ENCODE measurements at places on chromosomes 5 and 9. TPM values are rescaled to one million over a fixed set of nuclear protein-coding genes. Genes with fewer than 3 reads are reported as not detected.

GRCh38 chr5:153209016-153209415, 281.5 kb upstream of the GRIA1 start:
- H3K36me3 ChIP-seq, result no peaks in the 10 kb centered on the region
- H3K4me3 ChIP-seq, result no peak overlapping the region
- H3K27ac ChIP-seq, result no peak overlapping the region
- H3K27me3 ChIP-seq, result no peaks in the 10 kb centered on the region
- H3K4me1 ChIP-seq, result no peaks in the 10 kb centered on the region

- H3K27me3 ChIP-seq, result no peaks in the 10 kb centered on the region
- H3K4me3 ChIP-seq, result peak within 1 kb of the TSS; percentile 95
- H3K36me3 ChIP-seq, result peaks cover 18% of the 10 kb centered on the region
- peak within 1 kb of the TSS; percentile 94 for H3K27ac ChIP-seq
- peak; percentile 93 for DNase-seq
Measured at GRCh38 chr5:62403411-62404250, at the start of gene DIMT1. Gene DIMT1 (minus strand): TSS chr5:62403905. CDS start chr5:62403772, 133 bp downstream.

Gene OTP
- not detected for total RNA-seq

DNA sequence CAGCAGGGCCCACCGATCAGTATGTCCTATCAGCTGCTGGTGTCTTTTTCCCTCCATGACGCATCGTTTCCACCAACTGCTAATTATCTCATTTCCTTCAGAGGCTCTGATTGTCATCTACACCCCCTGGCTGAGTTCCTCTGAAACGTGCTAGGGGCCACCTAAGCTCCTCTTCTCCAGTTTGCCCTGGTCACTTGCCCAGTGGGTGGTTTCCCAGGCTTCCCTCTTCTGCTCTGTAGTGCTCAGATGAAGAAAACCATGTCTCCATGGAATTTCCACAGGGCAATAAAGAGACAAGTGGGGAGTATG, 65.3 kb downstream of the TSTD2 start:
- no peak for DNase-seq
- H3K4me3 ChIP-seq, result no peak overlapping the region
- peaks cover 4% of the 10 kb centered on the region for H3K4me1 ChIP-seq
- H3K27me3 ChIP-seq, result no peaks in the 10 kb centered on the region
- no peak overlapping the region for H3K27ac ChIP-seq

DNA sequence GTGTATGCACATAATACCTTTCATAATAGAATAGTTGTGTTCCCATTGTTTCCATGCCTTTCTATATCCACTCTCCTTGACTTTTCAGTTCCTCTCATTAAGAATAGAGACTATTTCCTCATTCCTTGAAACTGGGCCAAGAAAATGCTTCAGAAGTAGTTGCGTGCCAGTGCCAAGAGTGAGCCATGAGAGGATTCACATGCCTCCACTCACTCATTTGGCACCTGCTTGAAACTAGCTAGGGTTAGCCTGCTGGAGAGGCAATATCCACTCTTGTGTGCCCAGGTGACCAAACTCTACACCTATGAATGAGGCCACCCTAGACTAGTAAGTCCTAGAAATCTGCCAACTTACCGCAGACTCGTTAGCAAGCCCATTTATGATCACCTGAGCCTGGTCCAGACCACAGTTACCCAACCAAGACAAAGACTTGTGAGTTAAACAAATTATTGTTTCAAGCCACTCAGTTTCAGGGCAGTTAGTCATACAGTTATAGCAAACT, 276.3 kb downstream of the EPB41L4A start:
- H3K27me3 ChIP-seq, result peaks cover 6% of the 10 kb centered on the region
- H3K4me1 ChIP-seq, result no peaks in the 10 kb centered on the region
- no peaks in the 10 kb centered on the region for H3K36me3 ChIP-seq
- no peak for DNase-seq

Gene CACNA1B
- total RNA-seq, result not detected

Gene CCNI2
- 55.6 TPM for total RNA-seq

DNA sequence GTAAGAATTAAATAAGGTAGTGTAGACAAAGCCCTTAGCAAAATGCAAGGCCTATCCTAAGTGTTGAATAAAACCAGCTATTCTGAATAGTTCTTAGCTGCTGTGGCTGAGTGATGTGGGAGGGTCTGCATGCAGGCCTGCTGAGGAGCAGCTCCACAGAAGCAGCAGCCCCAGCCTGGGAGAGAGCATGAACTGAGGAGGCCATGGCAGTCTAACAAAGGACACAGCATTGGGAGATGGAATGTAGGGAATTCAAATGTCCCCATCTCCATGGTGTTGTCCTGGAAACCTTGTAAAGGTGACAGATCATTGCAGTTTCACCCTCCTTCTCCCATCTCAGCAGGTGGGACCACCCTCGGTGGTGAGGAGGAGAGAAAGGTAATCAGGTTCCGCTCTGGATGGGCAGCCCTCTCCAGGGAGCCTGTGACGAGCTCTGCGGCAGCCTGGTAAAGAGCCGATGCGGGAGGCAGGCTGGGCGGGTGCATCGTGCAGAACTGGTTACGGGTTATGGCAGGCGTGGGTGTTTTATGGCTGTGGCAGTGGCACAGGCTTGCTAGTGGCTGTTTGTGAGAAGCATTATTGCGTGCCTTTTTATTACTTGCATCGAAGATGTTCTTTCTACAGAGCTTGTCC, 199.9 kb upstream of the GLRA1 start:
- H3K27me3 ChIP-seq, result peaks cover 2% of the 10 kb centered on the region
- H3K27ac ChIP-seq, result no peak overlapping the region

- H3K27me3 ChIP-seq, result peaks cover 10% of the 10 kb centered on the region
- H3K4me1 ChIP-seq, result no peaks in the 10 kb centered on the region
- H3K36me3 ChIP-seq, result no peaks in the 10 kb centered on the region
- DNase-seq, result no peak
- no peak overlapping the region for H3K4me3 ChIP-seq
Measured at GRCh38 chr5:42426016-42426415, 2.8 kb downstream of the GHR start.

- H3K27me3 ChIP-seq, result peaks cover 9% of the 10 kb centered on the region
- H3K4me1 ChIP-seq, result no peaks in the 10 kb centered on the region
- H3K36me3 ChIP-seq, result no peaks in the 10 kb centered on the region
- H3K4me3 ChIP-seq, result no peak overlapping the region
- no peak overlapping the region for H3K27ac ChIP-seq
Measured at GRCh38 chr5:38809388-38810359, 36.1 kb upstream of the OSMR start.

DNA sequence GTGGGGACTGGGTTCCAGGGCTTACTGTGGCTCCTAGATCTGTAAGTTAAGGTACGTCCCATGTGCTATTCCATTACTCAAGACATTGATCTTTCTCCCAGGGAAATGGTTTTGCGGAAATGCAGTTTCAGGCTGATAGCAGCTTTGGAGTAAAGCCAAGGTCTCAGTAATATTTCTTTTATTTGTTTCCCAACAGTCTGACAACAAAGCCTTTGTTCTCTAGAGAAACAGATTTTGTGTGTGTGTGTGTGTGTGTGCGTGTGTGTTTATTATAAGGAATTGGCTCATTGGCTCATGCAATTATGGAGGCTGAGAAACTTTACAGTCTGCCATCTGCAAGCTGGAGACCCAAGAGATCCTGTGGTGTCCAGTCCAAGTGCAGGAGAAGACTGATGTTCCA, 12.1 kb upstream of the POC5 start:
- H3K27me3 ChIP-seq, result peaks cover 7% of the 10 kb centered on the region
- no peaks in the 10 kb centered on the region for H3K36me3 ChIP-seq
- no peak for DNase-seq
- no peaks in the 10 kb centered on the region for H3K4me1 ChIP-seq

GRCh38 chr5:151497391-151498002, 50.1 kb downstream of the SLC36A1 start:
- no peaks in the 10 kb centered on the region for H3K36me3 ChIP-seq
- DNase-seq, result no peak
- peaks cover 6% of the 10 kb centered on the region for H3K4me1 ChIP-seq
- H3K27me3 ChIP-seq, result no peaks in the 10 kb centered on the region
- no peak overlapping the region for H3K4me3 ChIP-seq
- H3K27ac ChIP-seq, result no peak overlapping the region

DNA sequence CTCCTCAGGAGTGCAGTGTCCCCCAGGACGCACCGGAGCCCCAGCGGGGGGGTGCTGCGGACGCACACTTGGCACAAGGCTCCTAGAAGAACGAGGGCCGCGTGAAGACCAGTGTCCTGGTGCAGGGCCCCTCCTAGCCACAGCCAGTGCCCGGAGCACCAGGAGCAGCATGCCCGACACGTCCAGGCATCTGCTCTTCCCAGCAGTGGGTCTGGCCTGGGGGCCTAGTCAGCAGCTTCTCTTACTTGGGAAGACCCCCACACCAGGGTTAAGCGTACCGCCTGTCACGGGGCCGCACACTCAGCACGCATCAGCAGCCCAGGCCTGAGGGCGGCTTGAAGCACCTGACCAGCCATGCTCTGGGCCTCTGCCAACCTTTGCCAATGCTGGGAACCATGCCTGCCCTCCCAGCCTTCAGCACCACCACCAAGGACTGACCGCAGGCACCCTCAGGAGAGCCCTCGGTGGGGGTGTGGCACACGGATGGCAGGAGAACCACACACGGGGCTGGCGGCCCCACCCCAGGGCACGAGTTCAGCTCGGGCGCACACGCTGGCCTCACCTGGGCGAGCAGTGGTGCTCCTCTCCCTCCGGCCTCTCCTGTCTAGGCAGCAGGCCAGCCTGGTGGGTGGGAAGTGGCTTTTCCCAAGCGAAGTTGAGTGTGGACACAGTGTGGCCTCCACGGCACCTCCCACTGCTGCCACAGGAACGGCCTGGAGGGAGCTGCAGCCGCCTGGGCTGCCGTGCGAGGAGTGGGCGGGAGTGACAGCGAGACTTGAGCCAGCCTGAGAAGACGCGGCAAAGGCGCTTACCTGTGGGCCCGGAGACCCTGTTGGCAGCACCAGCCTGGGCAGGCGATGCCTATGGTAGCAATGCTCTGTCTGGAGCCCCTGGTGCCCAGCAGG, 12.0 kb upstream of the AJM1 start:
- H3K4me1 ChIP-seq, result no peaks in the 10 kb centered on the region
- H3K36me3 ChIP-seq, result peaks cover 5% of the 10 kb centered on the region
- no peaks in the 10 kb centered on the region for H3K27me3 ChIP-seq

Gene TOR1B
- total RNA-seq, result 25.6 TPM

- no peaks in the 10 kb centered on the region for H3K4me1 ChIP-seq
- H3K36me3 ChIP-seq, result no peaks in the 10 kb centered on the region
- peaks cover 3% of the 10 kb centered on the region for H3K27me3 ChIP-seq
- H3K4me3 ChIP-seq, result no peak overlapping the region
- H3K27ac ChIP-seq, result no peak overlapping the region
Measured at GRCh38 chr9:77149879-77150278, 27.5 kb upstream of the VPS13A start.

GRCh38 chr9:116907989-116908388, 220.9 kb downstream of the TRIM32 start:
- H3K4me3 ChIP-seq, result no peak overlapping the region
- no peaks in the 10 kb centered on the region for H3K4me1 ChIP-seq
- DNase-seq, result no peak
- H3K36me3 ChIP-seq, result no peaks in the 10 kb centered on the region
- no peaks in the 10 kb centered on the region for H3K27me3 ChIP-seq

DNA sequence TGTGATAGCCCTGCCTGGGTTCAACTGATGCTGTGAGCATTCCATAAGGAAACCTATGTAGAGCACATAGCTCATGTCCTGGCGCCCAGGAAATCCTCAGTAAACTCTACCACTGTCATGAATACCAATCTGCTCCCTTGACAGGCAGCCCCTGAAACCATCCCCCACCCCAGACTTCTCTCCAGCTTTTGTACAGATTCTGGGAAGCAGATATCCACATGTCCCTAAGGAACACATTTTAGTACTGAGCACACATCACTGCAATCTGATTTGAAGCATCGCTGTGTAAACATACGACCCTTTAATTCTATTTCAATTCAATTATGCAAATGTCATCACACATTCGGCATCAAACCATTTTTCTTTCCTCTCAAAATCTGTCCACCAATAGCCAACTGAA, 89.5 kb upstream of the FSTL4 start:
- no peak overlapping the region for H3K4me3 ChIP-seq
- no peaks in the 10 kb centered on the region for H3K4me1 ChIP-seq
- no peaks in the 10 kb centered on the region for H3K36me3 ChIP-seq
- no peak for DNase-seq
- no peak overlapping the region for H3K27ac ChIP-seq

Gene ARL14EPL
- not detected for total RNA-seq

GRCh38 chr9:39587844-39588499, 232.5 kb downstream of the SPATA31A1 start:
- no peak for DNase-seq
- no peak overlapping the region for H3K27ac ChIP-seq
- no peak overlapping the region for H3K4me3 ChIP-seq
- H3K36me3 ChIP-seq, result no peaks in the 10 kb centered on the region
- H3K4me1 ChIP-seq, result no peaks in the 10 kb centered on the region

DNA sequence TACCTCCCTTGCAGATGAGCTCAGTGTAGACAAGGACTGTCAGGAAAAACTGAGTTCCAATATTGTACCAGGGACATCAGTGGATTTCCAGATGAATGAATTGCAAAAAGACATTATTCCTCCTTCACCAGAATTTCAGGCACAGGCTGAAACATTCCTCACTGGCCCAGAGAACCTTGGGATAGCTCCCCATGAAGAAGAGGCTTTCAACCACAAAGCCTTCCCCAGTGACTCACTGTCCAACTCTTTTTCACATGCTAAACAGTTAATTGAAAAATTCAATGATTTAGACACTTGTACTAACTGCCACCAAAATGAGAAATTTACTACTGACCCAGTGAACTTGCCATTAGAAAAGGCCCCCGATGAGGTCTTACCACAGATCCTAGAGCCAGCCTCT, 144.5 kb downstream of the UNC13B start:
- no peak for DNase-seq
- no peak overlapping the region for H3K4me3 ChIP-seq
- no peaks in the 10 kb centered on the region for H3K36me3 ChIP-seq
- H3K27me3 ChIP-seq, result peaks cover 32% of the 10 kb centered on the region
- H3K4me1 ChIP-seq, result no peaks in the 10 kb centered on the region

DNA sequence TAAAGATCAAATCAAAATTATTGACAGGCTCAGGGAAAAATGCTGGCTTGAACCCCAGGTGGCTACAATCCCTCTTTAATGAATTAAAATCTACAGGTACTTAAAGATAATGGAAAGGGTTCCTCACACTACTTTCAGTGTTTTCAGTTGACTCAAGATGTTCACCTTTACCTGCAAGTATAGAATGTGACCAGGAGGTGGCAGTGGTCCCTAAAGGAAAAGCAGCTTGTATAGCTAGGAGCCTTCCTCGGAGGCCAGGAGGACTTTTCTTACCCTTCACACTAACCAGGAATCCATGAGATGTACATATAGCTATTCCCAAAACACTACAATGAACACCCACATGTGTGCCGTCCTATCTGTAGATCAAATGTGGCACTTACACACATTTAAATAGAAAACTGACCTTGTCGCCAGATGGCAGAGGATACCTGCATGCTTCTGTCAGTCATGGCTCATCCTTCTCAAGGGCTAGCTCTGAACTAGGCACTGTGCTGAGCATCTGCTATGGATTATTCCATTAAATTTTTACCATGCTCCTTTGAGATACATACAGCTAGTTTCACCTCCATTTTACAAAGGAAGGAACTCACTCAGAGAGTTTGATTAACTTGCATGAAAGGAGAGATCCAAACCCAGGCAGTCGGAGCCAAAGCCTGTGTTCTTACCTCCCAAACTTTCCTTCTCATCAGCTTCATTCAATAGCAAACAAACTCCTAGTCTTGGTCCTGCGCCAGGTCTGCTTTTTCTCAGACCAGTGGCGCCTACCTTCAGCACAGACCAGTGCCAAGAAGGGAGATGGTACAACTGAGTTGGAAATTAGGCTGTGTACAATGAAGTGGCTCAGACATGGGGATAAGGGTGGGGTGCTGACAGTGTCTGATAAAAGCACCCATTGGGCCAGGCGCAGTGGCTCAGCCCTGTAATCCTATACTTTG, 24.5 kb downstream of the C9orf152 start:
- DNase-seq, result peak; percentile 44
- H3K4me3 ChIP-seq, result no peak overlapping the region
- H3K27me3 ChIP-seq, result peaks cover 3% of the 10 kb centered on the region
- H3K4me1 ChIP-seq, result peaks cover 20% of the 10 kb centered on the region
- H3K27ac ChIP-seq, result no peak overlapping the region
